CD14-positive monocyte (primary cell): ENCODE measurements at places on chromosomes 13 and 19.
A peak's percentile ranks its signal among the peaks of the same experiment; 100 is the strongest.

DNA sequence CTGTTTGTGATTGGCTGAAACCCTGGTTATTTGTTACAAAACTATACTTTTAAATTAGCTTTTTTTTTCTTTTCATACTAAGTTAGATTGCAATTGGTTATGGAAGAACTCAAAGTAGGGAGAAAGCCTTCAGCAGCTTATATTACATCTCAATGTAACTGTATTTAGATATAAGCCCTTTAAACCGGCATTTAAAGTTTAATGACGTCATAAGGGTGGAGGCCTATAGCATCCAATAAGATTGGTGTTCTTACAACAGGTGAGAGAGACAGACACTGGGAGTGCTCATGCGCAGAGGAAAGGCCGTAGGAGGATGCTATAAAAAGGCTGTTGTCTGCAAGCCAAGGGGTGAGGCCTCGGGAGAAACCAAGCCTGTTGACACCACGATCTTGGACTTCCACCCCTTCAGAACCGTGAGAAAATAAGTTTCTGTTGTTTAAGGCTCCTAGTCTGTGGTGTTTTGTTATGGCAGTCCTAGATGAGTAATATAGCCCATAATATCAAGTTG lies 1198.8 kb upstream of the SPRY2 start:
- DNase-seq: no peak

DNA sequence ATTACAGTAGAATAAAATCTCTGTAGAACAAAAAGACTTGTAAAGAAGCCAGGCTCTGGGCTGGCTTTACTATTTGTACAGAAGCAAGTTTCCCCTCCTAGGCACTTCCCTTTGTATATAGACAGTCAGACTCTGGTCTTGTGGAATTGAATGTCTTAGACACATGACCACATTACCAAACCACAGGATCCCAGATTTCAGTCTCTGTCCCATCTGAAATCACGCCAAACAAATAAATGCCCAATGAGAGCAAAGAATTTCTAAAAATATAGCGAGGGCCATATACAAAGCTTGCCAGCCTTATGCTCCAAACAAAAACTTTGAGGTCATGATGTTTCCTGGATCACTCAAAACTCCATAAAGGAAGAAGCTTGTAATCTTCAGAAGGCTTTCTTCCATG lies 23.9 kb downstream of the CCDC70 start:
- no peak for DNase-seq

- DNase-seq: no peak
These were observed 10.3 kb upstream of the KLK3 start for GRCh38 chr19:50844296-50844935.

DNA sequence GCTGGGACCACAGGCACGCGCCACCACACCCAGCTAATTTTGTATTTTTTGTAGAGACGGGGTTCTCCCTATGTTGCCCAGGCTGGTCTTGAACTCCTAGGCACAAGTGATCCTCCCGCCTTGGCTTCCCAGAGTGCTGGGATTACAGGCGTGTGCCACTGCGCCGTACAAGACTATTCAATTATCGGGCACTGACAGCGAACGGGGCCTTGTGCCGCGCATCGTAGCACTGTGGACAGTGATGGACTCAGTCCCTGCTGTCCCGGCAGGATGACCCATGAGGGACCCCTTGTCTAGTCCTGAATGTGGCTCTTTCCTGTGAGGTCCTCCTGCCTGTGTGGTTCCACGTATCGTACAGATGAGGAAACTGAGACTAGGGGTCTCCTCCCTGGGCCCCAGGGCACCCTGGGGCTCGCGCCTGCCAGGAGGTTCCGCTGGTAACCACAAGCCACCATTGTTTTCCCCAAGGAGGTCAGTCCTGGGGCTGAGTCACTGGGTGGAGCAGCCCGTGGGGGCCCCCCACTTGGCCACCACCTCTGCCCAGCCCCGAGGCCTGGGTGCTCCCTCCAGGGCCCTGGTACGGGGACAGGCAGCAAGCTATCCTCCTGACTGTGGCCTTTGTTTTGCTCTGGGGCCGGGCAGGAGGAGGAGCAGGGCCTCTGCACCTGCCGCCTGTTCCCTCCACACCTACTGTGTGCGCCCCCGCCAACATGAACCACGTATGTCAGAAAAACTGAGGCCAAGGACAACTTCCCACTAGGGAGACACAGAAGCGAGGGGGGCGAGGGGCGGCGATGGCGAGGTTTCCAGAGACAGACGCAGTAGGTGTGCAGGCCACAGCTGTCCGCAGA lies 2.9 kb upstream of the TCF3 start:
- no peak for DNase-seq

DNA sequence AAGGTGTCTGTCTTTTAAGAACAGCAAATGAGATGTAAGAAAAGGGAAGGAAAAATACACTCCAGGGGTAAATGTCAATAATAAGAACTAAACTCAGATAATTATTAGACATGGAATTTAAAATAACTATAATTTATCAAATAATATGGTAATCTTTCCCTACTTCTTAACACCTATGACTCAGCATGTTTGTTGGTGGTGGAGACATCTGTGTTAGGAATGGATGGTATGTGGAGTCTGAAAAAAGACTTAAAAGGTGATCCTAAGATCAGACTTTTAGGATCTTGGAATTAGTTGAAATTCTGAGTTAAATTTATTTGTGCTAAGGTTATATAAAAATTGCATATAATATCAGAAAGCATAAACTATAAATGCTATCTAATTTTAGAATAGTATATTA lies 915.1 kb downstream of the SLITRK5 start:
- no peak for DNase-seq

GRCh38 chr19:5138606-5139582 lies 170.0 kb downstream of the KDM4B start:
- DNase-seq: peak; percentile 62

GRCh38 chr13:77048681-77049080 lies 21.7 kb upstream of the FBXL3 start:
- DNase-seq: peak; percentile 26

DNA sequence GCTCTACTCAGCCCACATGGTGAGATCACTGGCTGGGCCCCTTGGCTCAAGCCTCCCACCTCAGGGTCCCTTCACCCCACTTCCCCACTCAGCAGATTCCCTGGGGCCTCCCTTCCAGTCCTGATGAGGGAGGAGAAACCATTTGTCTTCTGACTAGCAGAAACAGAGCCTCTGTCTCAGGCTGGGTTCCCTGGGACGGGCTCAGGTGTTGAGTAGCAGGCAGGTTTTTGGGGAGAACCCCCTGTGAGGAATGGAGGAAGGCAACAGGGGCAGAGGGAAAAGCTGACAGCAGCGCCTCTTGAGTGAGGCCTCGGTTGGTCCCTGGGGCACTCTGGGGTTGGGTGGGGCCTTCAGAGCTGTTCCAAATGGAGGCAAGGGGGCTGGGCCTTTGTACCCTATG lies 452.2 kb downstream of the TSHZ3 start:
- DNase-seq: no peak

DNA sequence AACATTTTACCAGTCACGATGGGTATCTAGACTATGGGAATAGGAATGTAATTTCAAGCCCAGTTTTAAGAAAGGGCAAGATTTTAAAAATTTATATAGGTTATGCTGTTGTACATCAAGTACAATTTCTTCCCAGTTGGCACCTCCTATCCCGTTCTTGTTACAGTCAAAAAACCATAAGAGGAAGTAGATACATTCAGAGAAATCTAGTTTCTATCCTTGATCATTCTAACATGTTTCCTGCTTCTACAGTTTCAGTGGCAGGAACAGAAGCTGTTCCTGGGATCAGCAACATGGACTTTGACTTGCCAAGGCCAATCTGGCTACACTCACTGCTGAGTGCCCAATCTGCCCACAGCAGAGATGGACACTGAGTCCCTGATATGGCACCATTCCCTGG lies 14.7 kb upstream of the FPR3 start:
- DNase-seq: peak; percentile 47

- DNase-seq: no peak
These were observed 4.7 kb downstream of the GPATCH1 start for GRCh38 chr19:33085570-33086128.

DNA sequence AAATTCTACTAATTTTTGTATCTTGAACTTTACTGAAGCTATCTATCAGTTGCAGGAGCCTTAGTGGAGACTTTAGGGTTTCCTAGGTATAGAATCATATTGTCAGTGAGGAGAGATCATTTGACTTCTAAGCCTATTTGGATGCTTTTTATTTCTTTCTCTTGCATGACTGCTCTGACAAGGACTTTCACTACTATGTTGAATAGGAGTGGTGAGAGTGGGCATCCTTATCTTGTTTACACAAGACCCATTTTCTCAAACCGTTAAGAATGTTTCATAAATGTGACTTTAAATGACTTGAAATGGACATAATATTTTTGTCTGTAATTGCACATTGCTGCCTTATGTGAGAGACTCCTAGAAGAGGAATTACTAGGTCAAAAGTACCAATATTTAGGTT lies 17.9 kb upstream of the CSNK1A1L start:
- DNase-seq: no peak

GRCh38 chr19:9789066-9789465 lies 20.5 kb upstream of the ZNF846 start:
- DNase-seq: no peak

GRCh38 chr19:45090606-45091005 lies 2.4 kb upstream of the PPP1R37 start:
- DNase-seq: no peak

GRCh38 chr13:94268661-94269060 lies 210.8 kb downstream of the DCT start:
- no peak for DNase-seq

DNA sequence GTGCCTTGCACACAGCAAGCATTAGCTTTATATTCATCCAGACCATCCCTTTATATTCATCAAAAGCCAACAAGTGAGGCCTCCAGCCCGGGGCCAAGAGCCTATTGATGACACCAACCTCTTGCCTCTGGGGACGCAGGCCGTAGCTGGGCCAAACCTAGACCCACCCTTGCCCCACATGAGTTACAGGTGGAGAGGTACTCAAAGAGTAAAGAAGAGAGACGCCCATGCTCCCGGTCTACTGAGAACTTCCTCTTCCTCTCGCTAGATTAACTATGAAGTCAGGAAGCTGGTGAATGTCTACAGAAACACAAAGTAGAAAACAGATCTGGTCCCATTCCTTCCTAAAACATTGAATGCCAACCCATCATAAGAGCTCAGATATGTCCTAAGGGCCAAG lies 3.8 kb upstream of the MLNR start:
- DNase-seq: peak; percentile 44

DNA sequence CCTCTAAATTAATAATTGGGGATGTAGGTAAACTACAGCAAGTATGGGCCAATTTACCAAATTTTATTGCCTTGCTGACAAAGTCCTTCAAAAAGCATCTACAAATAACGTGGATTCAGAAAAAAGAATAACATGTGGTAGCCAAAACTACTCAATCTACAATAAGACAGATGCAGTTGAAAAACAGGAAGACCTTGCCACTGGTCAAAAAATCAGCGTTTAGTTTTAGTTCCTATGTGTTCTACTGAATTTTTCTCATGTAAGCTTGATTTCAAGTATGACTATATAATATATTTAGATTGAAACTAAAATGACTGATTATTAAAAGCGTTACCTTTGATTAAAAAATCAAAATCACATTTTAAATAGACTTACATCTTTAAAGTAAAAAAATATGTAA lies 1317.6 kb downstream of the PCDH9 start:
- no peak for DNase-seq

GRCh38 chr13:40148742-40149141 lies 493.3 kb downstream of the COG6 start:
- no peak for DNase-seq

GRCh38 chr13:77506874-77507273 lies 28.6 kb upstream of the SCEL start:
- no peak for DNase-seq

DNA sequence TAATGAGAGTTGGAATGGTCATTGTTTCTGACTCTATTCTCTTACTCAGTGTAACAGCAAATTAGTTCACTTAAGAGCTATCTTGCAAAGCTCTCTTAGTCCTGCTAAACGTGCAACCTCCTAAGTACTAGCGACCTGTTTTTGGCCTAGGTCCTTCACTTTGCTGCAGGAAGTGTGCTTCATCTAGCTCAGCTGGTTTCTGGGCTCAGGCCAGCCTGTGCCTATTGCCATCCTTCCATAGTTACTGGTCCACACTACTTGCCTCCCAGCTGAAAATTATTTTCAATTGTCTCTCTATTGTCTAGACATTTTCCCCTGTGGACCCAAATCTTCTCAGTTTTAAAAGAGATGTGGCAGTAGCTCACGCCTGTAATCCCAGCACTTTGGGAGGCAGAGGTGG lies 561.3 kb downstream of the FGF9 start:
- no peak for DNase-seq

- peak; percentile 98 for DNase-seq
These were observed 129.5 kb downstream of the CYSLTR2 start for GRCh38 chr13:48783181-48783630.

DNA sequence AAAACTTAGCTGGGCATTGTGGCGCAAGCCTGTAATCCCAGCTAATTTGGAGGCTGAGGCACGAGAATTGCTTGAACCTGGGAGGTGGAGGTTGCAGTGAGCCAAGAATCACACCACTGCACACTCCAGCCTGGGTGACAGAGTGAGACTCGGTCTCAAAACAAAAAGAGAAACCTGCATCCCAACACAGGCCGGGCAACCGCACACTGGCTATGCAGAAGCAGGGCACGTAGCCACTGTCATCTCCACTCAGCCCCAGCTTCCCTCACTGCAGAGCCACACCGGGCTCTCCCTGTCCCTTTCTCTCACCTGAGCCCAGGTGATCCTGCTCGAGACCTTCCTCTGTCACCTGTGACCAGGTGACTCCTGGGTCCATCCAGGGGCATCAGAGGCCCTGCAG lies 11.7 kb downstream of the ELL start:
- no peak for DNase-seq

DNA sequence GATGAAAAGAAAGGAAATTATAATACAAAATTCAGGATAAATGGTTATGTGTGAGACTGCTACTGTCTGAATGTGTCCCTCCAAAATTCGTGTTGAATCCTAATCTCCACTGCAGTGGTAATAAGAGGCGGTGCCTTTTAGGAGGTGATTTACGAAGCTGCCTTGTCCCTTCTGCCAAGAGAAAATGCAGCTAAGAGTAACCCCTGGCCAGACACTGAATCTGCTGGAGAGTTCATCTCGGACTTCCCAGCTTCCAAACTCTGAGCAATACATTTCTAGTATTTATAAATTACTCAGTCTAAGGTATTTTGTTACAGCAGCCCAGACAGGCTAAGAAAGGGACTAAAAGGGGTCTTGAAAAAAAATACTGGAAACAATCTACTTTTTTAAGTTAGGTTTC lies 152.6 kb downstream of the KLF12 start:
- no peak for DNase-seq

- DNase-seq: no peak
These were observed 23.5 kb upstream of the USP12 start for GRCh38 chr13:27194895-27195764.

- no peak for DNase-seq
These were observed 316.3 kb upstream of the KLF12 start for GRCh38 chr13:74450525-74450845.
